Endodermal cell (in vitro differentiated cells): ENCODE measurements at places on chromosomes 2 and 18. TPM values are rescaled to one million over a fixed set of nuclear protein-coding genes. Genes with fewer than 3 reads are reported as not detected.

POTEJ gene
- total RNA-seq = not detected in 3 replicates

- DNase-seq = no peak
Observed at GRCh38 chr18:34991561-34991960, 49.7 kb upstream of the MAPRE2 start.

ZNF532 gene
- total RNA-seq = 138 to 151 TPM (median 141 TPM) in 3 replicates

GRCh38 chr2:129737660-129738527, 241.6 kb upstream of the RAB6C start:
- DNase-seq = peak; percentile 25

DNA sequence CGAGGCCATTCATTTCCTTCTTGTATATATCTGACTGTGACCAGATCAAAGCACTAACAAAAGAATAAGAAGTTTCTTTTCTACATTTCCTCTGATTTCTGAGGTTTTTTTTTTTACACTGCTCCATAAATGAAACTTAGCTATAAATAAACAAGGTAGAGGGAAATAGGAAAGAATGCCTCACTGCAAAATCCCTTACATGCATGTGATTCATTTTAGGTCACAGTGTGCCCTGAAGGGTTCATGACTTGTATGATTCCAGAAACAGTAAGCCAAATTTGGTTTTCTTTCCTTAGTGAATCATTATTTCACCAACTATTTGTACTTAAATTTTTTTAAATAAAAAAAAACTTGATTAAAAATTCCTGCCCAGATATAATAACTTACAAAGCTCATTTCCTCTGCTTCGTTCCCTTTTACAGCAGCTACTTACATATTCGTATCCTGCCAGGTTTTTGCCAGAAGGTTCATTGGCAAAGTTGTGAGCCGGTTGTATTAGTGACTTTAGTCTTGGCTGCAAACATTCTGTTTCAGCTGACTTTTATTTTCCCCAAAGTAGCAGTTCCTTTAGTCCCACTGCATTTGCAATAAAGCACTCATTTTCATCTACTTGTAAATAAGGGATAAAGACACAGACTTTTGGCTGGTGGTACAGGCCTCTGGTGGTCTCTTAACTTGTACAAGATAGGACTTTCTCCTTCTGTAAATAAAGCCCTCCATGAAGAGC, 58.6 kb downstream of the LRP2 start:
- DNase-seq = no peak

DNA sequence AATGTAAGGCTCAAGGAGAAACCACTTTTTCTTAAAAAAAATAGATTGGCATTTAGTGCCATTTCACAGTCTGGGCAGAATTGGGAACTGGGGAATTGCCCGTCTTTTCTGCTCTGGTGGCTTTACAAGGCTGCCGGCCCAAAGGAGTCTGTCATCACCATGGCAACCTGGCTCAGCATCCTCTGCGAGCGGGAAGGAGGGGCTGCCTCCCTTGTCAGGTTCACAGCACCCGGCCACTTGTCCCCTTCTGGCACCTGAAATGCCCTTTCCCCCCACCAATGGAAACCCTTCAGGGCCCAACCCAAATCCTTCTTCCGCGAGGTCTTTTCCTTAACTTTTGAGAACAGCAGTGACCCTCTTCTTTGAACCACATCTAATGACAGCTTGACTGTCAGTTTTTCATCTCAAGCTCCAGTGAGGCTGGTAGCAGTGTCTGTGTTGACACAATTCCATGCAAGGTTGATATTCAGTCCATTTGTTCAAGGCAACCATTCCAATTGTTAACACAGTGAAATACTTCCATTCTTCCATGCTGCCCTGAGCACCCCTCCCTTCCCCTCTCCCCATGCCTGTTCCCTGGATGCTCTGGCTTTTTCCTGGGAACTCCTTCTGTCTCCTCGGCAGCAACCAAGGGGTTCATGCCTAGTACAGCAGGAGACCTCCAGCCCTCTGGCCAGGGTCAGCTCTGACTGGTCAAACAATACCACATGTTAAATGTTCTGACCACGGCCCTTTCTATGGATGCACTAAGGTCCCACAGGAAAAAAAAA, 79.6 kb downstream of the DNER start:
- DNase-seq = peak; percentile 59

- DNase-seq = peak; percentile 55
Observed at GRCh38 chr2:43239981-43240765, 13.8 kb upstream of the ZFP36L2 start.

- DNase-seq = no peak
Observed at GRCh38 chr2:86214503-86214832, 15.2 kb downstream of the MRPL35 start.

TBR1 gene
- total RNA-seq = 1.2 to 5.7 TPM (median 2.0 TPM) in 3 replicates

ELOA2 gene
- total RNA-seq = not detected in 2 replicates

GRCh38 chr2:169448865-169449264, 30.4 kb upstream of the BBS5 start:
- DNase-seq = no peak

CNDP1 gene
- 0.21 to 0.42 TPM in 2 of 3 replicates, not detected in the other for total RNA-seq

GRCh38 chr2:159968279-159968900, 94.0 kb downstream of the PLA2R1 start:
- peak; percentile 80 for DNase-seq

- DNase-seq = no peak
Observed at GRCh38 chr2:38933653-38934052, 44.0 kb downstream of the ARHGEF33 start.

- peak; percentile 41 for DNase-seq
Observed at GRCh38 chr2:185618625-185619024, 120.0 kb upstream of the FSIP2 start.

DNA sequence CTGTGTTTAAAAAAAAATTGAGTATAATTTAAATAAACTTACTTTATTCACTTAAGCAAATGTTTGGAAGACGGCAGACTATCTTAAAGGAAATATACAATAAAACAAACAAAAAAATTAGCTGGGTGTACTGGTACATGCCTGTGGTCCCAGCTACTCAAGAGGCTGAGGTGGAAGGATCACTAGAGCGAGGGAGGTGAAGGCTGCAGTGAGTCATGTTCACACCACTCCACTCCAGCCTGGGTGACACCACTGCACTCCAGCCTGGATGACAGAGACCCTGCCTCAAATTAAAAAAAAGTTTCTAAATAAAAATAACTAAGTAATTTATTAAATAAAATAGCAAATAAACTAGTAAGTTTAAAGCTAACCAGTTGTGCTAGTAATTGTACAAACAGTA, 7.5 kb downstream of the PUM2 start:
- no peak for DNase-seq

DNA sequence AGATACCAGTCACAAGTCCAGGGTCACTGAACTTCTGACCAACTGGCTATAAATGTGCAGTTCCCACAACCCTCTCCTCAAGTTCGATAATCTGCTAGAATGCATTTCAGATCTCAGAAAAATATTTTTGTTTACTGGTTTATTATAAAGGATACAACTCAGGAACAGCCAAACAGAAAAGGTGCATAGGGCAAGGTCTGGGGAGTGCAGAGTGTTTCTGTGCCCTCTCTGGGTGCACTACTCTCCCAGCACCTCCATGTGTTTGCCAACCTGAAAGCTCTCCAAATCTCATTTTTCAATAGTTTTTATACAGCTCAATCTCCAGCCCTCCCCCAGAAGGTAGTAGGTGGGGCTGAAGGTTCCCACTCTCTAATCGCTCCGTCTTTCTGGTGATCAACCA, 85.2 kb downstream of the SKA1 start:
- DNase-seq = no peak

FNDC4 gene
- 14.6 and 17.5 TPM in 2 replicates for total RNA-seq
